ENCODE measurements at places on chromosomes 11 and 22. TPM values are rescaled to one million over a fixed set of nuclear protein-coding genes. Genes with fewer than 3 reads are reported as not detected.

The ASCL2 gene
- total RNA-seq, result 0.62 TPM

DNA sequence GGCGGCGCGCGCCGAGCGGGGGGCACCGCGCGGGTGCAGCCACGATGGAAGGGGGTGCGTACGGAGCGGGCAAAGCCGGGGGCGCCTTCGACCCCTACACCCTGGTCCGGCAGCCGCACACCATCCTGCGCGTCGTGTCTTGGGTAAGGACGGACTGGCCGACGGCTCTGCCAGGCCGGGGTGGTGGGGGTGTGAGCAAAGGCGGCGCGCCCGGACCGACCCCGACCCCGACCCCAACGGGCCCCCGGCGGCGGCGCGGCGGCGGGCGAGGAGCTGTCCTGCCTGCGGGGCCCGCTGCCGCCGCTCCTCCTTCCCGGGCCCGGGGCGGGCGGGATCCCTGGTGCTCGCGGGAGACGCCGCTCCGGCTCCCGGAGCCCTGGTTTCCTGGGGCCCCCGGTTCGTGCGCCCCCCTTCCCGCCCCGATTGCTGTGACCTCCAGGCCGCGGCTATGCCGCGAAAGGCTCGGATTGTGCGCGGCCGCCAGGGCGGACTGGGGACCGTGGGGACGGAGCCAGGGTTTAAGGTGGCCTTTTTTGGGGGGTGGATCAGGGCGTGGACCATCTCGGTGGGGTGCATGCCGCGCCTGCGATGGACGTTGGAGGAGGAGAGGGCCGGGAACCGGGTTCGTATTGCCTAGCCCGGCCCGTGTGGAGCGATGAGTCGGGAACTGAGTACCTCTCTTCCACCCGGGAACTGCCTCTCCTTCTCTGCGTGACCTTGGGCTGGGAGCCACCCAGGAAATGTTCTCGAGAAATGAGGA lies at the start of gene SYNGR1:
Gene SYNGR1 (plus strand): TSS at position 25 of the 760 bp plus-strand sequence. CDS start 20 bp downstream, at position 45.
- DNase-seq, result no peak

- DNase-seq, result peak; percentile 82
Measured at GRCh38 chr22:44567846-44568493, 69.9 kb upstream of the RTL6 start.

GRCh38 chr22:22074634-22075381 lies 92.2 kb upstream of the TOP3B start:
- DNase-seq, result no peak

- DNase-seq, result no peak
Measured at GRCh38 chr11:55572548-55572947, 620 bp downstream of the OR4C16 start.

- DNase-seq, result no peak
Measured at GRCh38 chr11:100932474-100933100, 197.0 kb downstream of the PGR start.

- no peak for DNase-seq
Measured at GRCh38 chr11:18312663-18313420, 9.1 kb downstream of the HPS5 start.

GRCh38 chr11:2750682-2751522 lies 51.1 kb upstream of the KCNQ1OT1 start:
- no peak for DNase-seq

DNA sequence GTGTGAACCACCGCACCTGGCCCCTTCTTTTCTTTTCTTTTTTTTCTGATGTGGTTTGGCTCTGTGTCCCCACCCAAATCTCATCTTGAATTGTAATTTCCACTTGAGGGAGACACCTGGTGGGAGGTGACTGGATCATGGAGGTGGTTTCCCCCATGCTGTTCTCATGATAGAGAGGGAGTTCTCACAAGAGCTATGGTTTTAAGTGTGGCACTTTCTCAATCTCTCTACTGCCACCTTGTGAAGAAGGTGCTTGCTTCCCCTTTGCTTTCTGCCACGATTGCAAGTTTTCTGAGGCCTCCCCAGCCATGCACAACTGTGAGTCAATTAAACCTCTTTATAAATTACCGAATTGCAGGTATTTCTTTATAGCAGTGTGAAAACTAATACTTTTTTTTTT lies 4.9 kb upstream of the TCN2 start:
- DNase-seq, result peak; percentile 73

GRCh38 chr11:11558826-11559225 lies 63.0 kb downstream of the GALNT18 start:
- no peak for DNase-seq

The OR2AG1 gene
- total RNA-seq, result not detected

GRCh38 chr22:36926721-36927435 lies 13.4 kb downstream of the CSF2RB start:
- no peak for DNase-seq

The C11orf87 gene
- not detected for total RNA-seq

- no peak for DNase-seq
Measured at GRCh38 chr11:28939381-28939780, 831.2 kb downstream of the METTL15 start.

DNA sequence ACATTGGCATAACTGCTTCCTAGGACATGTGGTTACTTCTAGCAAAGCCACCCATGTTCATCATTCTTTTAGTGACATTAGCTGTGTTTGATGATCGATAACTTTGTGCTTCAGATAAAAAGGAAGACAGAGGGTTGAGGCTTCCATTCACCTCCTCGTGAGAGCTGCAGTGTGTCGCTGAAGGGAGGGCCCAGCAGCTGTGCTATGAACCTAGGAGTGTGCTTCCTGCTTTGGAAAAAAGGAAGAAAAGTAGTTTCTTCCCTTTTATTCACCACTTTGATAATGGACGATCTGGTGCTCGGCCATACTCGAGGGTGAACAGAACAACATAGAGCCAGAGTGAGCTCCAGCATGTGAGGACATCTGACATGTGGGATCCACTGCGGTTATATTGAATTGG lies 6.1 kb upstream of the RFPL2 start:
- DNase-seq, result peak; percentile 37

- no peak for DNase-seq
Measured at GRCh38 chr11:107408762-107409211, 48.8 kb downstream of the CWF19L2 start.

The MPPED1 gene
- not detected for total RNA-seq

The FGF4 gene
- not detected for total RNA-seq

GRCh38 chr11:12224537-12224893 lies 114.1 kb downstream of the MICAL2 start:
- DNase-seq, result peak; percentile 95

DNA sequence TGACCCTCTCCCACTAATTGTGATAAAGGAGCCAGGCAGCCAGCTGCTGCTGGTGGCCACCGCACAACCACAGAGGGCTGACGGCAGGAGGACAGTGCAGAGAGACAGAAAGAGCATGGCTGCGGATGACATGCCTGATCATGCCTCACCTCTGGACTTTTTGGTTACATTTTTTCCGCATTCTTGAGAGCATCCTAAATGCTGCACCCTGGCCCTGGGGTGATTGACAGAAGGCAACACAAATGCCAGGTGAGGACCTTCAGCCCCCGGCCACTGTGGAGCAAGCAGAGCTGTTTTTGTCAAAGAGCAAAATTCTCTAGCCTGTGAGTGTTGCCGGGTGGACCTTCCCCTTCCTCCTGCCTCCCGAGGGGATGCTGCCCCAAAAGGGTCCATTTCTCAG lies 78.5 kb downstream of the RPS6KA4 start:
- DNase-seq, result no peak

DNA sequence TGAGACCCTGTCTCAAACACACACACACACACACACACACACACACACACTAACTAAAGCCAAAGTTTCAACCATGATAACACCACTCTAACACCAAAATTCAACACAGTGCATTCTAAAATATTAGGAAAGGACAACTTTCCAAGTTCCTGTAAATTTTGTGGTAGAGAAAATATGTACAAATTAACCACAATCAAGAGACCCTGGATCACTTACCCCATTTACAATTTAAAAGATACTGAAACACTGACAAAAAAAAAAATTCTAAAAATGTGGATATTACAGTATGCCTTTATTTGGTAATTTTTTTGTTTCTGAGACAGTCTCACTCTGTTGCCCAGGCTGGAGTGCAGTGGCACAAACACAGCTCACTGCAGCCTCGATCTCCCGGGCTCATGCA lies 9.7 kb downstream of the MRTFA start:
- no peak for DNase-seq

GRCh38 chr11:33620423-33621171 lies 80.0 kb downstream of the C11orf91 start:
- no peak for DNase-seq

GRCh38 chr11:131228378-131228777 lies 142.0 kb upstream of the NTM start:
- no peak for DNase-seq

The KCNQ1OT1 gene
- total RNA-seq, result 0.59 TPM

The GSTT2 gene
- not detected for total RNA-seq

DNA sequence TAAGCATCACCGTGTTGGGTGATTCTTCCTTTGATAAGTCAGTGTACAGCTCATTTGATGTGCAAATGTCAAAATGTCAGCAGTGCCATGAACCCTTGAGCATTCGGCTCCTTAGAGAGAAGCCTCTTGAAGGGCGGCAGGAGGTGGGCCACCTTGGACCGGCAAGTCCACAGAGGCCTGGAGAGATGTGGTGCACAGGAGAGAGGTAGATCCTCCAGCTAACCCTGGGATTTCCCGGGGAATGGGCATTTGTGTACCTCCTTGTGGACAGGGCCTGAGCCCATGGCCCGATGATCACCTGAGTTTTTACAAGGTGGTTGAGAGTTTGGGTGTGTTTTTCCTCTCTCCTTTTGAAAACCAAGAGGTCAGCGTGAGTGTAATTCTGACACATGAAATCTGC lies 133.2 kb upstream of the RCN1 start:
- DNase-seq, result no peak

DNA sequence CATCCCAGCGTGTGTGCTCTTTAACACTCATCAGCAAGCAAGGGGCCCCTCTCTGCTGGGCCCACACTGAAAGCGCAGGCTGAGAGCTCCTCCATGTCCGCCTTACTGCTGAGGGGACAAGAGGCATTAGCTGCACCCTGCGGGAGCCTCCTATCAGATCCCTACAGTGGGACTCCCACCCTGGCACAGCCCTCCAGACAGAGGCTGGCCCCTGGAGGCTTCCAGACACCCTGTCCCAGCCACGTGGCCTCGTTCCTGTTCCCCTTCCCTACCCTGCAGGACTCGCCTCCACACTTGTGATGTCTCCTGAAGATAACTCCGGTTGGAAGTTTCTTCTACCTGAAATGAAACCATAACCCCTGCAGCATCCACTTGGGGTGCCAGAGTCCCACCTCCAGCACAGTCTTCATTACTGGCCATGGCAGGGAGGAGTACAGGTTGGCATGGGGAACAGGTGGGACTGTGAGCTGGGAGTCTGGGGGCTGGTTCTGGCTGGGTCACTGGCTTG lies 5.0 kb upstream of the SH3BP1 start:
- DNase-seq, result peak; percentile 69

- no peak for DNase-seq
Measured at GRCh38 chr22:32827049-32827602, 25.6 kb downstream of the TIMP3 start.

The TIMM10B gene
- 47.4 TPM for total RNA-seq

- DNase-seq, result no peak
Measured at GRCh38 chr11:68865241-68865640, 23.5 kb upstream of the CPT1A start.

GRCh38 chr11:108025387-108026080 lies 16.8 kb downstream of the CUL5 start:
- no peak for DNase-seq

DNA sequence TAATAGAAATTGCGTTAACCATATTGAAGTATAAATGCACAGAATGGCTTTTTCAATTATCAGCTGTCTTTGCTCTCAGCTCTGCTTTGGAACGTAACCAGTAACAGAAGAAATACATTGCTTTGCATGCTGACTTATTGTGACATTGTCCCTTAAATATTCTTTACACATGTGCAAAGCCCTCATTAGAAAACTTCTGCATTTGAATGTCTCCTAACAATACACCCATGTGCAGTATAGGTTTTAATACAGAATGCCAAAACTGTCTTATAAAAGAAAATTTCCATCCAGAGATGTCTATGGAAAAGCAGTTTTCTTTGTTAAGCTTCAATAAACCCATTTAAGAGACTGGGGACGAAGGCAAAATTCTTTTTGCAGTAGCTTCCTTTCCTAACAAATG lies 560.3 kb upstream of the CHORDC1 start:
- DNase-seq, result no peak

The LRRC74B gene
- not detected for total RNA-seq

- no peak for DNase-seq
Measured at GRCh38 chr11:130037881-130038585, 31.7 kb upstream of the APLP2 start.

DNA sequence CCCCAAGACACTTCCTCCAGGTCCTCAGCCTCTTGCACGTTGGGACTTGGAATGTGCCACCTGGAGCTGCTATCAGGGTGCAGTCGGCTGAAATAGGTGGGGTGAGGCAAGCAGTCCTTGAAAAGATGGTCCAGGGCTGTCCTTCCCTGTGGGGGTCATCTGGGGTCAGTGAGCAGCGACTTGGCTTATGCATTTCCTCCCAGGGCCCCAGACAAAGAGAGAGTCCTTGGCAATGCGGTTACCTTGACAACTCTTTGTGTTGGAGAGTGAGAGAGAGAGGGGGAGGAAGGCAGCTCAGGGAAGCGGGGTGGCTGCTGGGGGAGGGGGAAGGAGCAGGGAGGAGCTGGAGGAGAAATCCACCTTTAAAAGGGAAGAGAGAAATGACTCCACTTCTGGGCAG lies 93.8 kb downstream of the MIAT start:
- DNase-seq, result no peak

GRCh38 chr11:70203751-70204465 lies 812 bp downstream of the FADD start:
- peak; percentile 95 for DNase-seq

The TSSK2 gene
- not detected for total RNA-seq

DNA sequence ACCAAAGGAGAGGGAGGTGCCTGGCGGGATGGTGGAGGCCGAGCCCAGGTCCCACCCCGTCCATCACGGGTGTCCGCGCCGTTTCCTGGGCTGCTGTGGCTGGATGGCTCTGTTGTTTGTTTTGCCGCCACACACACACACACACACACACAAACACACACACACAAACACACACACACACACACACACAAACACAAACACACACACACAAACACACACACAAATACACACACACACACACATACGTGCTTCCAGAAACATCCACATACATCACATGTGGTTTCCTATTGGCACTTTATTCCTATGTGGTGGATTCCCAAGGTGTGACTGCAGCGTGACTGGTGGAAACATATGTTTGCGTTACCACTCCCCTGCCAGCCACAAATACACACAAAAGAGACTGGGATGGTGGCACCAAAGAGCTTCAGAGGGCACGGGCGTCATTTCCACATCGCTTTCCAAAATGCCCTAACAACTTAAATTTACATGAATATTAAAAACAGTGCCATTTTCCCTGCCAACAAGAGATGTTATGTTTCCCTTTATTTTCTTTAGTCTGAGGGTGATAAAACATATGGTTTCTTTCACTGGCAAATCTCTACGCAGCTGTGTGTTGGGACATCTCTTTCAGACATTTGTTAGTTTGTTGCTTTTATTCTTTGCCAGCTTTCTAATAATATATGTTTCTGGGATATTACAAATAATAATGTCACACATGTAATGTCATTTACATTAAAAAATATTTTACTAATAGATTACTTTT lies 356.8 kb downstream of the BRD1 start:
- DNase-seq, result no peak

The MS4A4E gene
- not detected for total RNA-seq

Measured in activated CD4-positive, alpha-beta T cell treated with anti-CD3 and anti-CD28 coated beads, Interleukin-2, amount 10 ng/mL, durations not matched to agents 24 days and 14 days (primary cell).